Left renal cortex interstitium (tissue), 4 donors: ENCODE measurements at places on chromosomes 2 and 18. TPM values are rescaled to one million over a fixed set of nuclear protein-coding genes. Genes with fewer than 3 reads are reported as not detected.

LRRC30 gene
- 1.2 TPM for polyA plus RNA-seq

KRCC1 gene
- polyA plus RNA-seq = 53.4 TPM

CYP20A1 gene
- 20.5 TPM for polyA plus RNA-seq

AKAIN1 gene
- polyA plus RNA-seq = not detected

CHN1 gene
- 29.1 TPM for polyA plus RNA-seq

SLC38A11 gene
- polyA plus RNA-seq = 11.1 TPM

PAX8 gene
- 593 TPM for polyA plus RNA-seq

CCDC148 gene
- polyA plus RNA-seq = 8.4 TPM

CCDC141 gene
- polyA plus RNA-seq = 0.24 TPM

COLEC11 gene
- 4.5 TPM for polyA plus RNA-seq

SULT1C4 gene
- 36.0 TPM for polyA plus RNA-seq

TNS1 gene
- 54.8 TPM for polyA plus RNA-seq

SCN1A gene
- 0.14 TPM for polyA plus RNA-seq

CNDP2 gene
- polyA plus RNA-seq = 314 TPM

RGPD5 gene
- polyA plus RNA-seq = 19.9 TPM

CHAC2 gene
- polyA plus RNA-seq = 3.6 TPM

UPP2 gene
- polyA plus RNA-seq = 10.6 TPM

ERFE gene
- 4.9 TPM for polyA plus RNA-seq

NT5C1B gene
- polyA plus RNA-seq = 0.72 TPM

IFIH1 gene
- 5.9 TPM for polyA plus RNA-seq

C2orf68 gene
- 59.4 TPM for polyA plus RNA-seq

C2orf76 gene
- 18.6 TPM for polyA plus RNA-seq

ZC3H6 gene
- 11.2 TPM for polyA plus RNA-seq

ACADL gene
- 20.3 TPM for polyA plus RNA-seq

TSPYL6 gene
- polyA plus RNA-seq = not detected

LHCGR gene
- polyA plus RNA-seq = 0.38 TPM

DSG4 gene
- not detected for polyA plus RNA-seq
